ENCODE measurements at places on chromosomes 12 and 14. TPM values are rescaled to one million over a fixed set of nuclear protein-coding genes. Genes with fewer than 3 reads are reported as not detected.

Gene LACRT
- total RNA-seq: not detected

Gene CD9
- total RNA-seq: 46.0 TPM

Gene OR6C2
- total RNA-seq: not detected

Gene MYL2
- 0.48 TPM for total RNA-seq

Gene PSME1
- total RNA-seq: 116 TPM

Gene ST8SIA1
- total RNA-seq: 14.4 TPM

Gene FSCB
- total RNA-seq: not detected

GRCh38 chr14:68254669-68255527 is 435.3 kb downstream of the RAD51B start:
- H3K36me3 ChIP-seq: no peaks in the 10 kb centered on the region
- peaks cover 22% of the 10 kb centered on the region for H3K4me1 ChIP-seq
- DNase-seq: no peak
- H3K27ac ChIP-seq: no peak overlapping the region
- H3K27me3 ChIP-seq: no peaks in the 10 kb centered on the region
- H3K4me3 ChIP-seq: no peak overlapping the region

GRCh38 chr12:75706786-75707605 is 195.6 kb upstream of the KRR1 start:
- peaks cover 18% of the 10 kb centered on the region for H3K4me1 ChIP-seq
- peak; percentile 81 for DNase-seq
- peak overlapping the region; percentile 61 for H3K27ac ChIP-seq
- H3K4me3 ChIP-seq: no peak overlapping the region

DNA sequence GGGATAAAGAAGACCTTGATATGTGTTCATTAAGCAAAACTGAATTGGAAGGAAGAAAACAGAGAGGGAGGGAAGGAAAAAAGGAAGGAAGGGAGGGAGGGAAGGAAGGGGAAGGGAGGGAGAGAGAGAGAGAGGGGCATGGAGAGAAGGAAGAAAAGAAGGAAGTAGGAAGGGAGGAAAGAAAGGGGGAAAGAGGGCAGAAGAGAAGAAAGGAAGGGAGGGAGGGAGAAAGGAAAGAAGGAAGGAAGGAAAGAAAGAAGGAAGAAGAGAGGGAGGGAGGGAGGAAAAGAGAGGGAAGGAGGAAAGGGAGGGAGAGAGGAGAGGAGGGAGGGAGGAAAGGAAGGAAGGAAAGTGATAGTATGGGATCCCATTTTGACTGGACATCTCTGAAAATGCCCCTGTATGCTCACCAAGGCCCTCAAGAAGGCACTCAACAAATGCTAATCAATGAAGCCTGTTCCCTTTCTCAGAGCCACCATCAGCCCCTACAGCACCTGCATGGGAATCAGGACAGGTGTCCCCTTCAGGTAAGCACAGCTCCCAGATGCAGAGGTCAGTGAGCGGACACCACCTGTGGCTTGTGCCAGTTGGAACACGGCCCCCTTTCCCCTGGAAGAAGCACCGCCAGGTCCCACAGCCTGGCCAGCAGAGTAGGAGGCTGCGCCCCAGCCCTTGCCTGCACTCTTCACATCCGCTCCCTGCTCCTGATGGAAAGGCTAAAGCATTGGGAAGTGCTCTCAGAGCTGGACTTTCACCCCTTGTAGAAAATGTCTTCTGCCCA is 161.4 kb upstream of the DIO3 start:
- H3K27me3 ChIP-seq: peaks cover 3% of the 10 kb centered on the region
- H3K36me3 ChIP-seq: no peaks in the 10 kb centered on the region
- no peaks in the 10 kb centered on the region for H3K4me1 ChIP-seq
- DNase-seq: no peak
- no peak overlapping the region for H3K27ac ChIP-seq
- H3K4me3 ChIP-seq: no peak overlapping the region

DNA sequence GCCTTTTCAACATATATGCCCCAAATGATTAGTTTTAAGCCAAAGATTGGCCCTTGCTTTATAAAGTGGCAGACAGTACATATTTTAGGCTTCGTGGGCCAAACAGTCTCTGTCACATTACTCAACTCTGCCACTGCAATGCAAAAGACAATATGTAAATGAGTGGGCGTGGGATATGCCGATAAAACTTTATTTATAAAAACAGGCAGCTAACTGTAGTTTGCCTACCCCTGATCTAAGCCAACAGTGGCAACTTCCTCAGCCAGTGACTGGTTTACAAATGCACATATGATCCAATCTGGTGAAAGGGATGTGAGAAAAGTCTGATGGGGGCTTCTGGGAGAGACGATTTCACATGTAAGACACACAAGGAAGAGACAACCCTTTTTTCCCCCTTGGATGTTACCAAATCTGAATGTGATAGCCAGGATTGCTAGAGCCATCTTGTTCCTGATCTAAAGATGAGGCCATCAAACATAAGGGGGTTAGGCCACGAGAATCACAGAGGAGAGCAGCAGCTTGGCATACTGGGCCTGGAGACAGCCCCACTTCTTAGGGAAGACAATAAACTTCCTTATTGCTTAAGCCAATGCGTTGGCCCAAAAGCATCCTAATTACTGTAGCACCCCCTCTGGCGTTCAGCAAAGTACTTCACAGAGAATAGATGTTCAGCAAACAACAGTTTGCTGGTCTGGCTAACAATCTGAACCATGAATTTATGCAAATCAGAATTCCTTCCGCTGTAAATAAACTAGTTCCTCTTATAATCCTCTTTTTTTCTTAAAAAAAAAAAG is 75.2 kb upstream of the TMCC3 start:
- DNase-seq: peak; percentile 20
- H3K4me1 ChIP-seq: no peaks in the 10 kb centered on the region

- no peak overlapping the region for H3K27ac ChIP-seq
- DNase-seq: no peak
- H3K4me3 ChIP-seq: no peak overlapping the region
- H3K36me3 ChIP-seq: peaks cover 8% of the 10 kb centered on the region
These were observed 1.5 kb upstream of the EP400 start for GRCh38 chr12:131948166-131948712.

DNA sequence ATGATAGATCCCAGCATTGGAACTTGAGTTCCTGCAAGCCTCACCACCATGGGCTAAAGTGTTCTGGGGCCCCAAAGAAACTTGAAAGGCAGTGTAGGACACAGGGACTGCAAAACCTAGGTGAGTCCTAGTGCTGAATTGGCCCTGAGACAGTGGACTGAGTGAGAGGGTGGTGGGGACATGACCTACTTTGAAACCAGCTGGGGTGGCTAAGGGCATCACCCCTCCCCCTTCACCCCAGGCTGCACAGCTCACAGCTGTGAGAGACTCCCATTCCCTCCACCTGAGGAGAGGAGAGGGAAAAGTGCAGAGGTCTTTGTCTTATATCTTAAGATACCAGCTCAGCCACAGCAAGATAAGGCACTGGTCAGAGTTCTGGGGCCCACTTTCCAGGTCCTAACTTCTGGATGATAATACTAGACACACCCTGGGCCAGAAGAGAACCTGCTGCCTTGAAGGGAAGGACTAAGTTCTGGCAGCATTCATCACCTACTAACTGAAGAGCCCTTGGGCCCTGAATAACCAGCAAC is 62.5 kb downstream of the MAPKAPK5 start:
- H3K27ac ChIP-seq: no peak overlapping the region
- peaks cover 2% of the 10 kb centered on the region for H3K36me3 ChIP-seq
- no peaks in the 10 kb centered on the region for H3K27me3 ChIP-seq
- no peak for DNase-seq

- peak; percentile 7 for DNase-seq
- no peaks in the 10 kb centered on the region for H3K27me3 ChIP-seq
- H3K36me3 ChIP-seq: no peaks in the 10 kb centered on the region
- H3K27ac ChIP-seq: no peak overlapping the region
These were observed 22.8 kb upstream of the GARIN2 start for GRCh38 chr14:67166450-67166853.

DNA sequence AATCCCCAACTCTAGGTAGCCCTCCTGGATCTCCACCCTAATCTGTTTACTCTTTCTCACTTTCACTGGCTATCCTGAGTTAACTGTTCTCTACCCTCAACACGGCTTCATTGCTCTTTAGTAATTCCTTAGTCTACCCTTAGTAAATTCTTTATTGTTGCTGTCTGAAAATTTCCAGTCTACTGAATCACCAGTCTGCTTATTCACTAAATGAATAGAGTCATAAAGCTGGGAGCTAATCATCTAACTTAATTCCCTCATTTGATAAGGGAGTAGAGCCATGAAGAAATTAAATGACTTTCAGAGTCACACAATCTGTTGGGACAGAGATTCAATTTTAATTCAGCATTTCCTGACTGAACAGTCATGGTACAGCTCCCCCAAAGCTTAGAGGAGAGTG is 36.5 kb downstream of the YEATS4 start:
- H3K27ac ChIP-seq: peak overlapping the region; percentile 44
- no peak overlapping the region for H3K4me3 ChIP-seq
- no peaks in the 10 kb centered on the region for H3K27me3 ChIP-seq
- H3K36me3 ChIP-seq: no peaks in the 10 kb centered on the region

- H3K4me3 ChIP-seq: no peak overlapping the region
- H3K4me1 ChIP-seq: no peaks in the 10 kb centered on the region
- DNase-seq: no peak
These were observed 35.7 kb upstream of the DDX11 start for GRCh38 chr12:31037931-31038330.

DNA sequence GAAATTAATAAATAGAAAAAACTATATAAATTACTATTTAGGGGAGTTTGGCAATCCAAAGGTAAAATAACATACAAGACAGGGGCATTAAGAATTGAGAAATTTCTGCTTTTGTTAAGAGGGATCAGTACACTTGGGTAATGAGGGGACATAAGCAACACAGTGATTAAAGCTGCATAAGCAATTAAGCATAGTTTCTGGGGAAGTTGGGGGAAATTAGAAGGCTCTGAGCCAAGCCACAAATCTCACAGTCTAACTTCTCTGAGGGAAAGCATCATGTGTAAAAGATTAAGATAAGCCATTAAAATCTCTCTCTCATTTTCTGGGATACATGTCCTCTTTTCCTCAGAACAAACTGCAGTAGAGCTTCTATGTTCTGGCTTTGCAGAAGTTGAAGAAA is 533.9 kb upstream of the LRFN5 start:
- H3K4me1 ChIP-seq: no peaks in the 10 kb centered on the region
- no peak overlapping the region for H3K27ac ChIP-seq
- H3K27me3 ChIP-seq: no peaks in the 10 kb centered on the region
- DNase-seq: no peak

- H3K4me1 ChIP-seq: peaks cover 41% of the 10 kb centered on the region
- H3K27ac ChIP-seq: no peak overlapping the region
- no peak for DNase-seq
- no peak overlapping the region for H3K4me3 ChIP-seq
- no peaks in the 10 kb centered on the region for H3K27me3 ChIP-seq
- peaks cover 6% of the 10 kb centered on the region for H3K36me3 ChIP-seq
These were observed 22.1 kb downstream of the PSMC1 start for GRCh38 chr14:90278199-90279175.

DNA sequence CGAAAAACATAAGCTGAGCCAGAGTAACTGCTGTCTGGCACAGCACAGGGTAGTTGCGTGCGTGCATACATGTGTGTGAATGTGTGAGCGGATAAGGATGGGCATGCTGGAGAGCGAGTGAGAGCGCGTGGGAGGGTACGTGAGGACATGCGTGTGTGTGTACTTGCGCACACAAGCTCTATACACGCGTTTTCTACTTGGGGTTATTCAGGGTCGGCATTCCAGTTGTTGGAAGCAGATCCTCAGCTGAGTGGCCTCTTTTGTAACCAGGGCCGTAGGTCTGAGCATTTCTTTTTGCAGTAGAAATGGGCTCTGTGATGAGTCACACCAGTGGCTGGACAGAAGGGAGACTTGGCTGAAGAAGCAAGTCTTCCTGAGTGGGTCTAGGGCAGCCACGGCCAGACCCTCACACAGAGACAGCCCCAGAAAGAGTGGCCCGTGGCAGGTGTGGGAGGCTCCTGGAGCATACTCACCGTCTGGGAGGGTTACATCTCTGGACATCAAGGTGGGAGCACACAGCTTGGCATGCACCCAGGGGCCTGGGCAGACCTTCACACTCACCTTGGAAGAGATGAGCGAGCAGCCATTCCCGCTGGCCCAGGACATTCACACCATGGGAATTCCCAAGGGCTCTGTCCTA is 78.0 kb downstream of the LRRC74A start:
- no peaks in the 10 kb centered on the region for H3K27me3 ChIP-seq
- H3K4me3 ChIP-seq: peak overlapping the region; percentile 13
- peak overlapping the region; percentile 75 for H3K27ac ChIP-seq
- no peaks in the 10 kb centered on the region for H3K36me3 ChIP-seq
- peaks cover 21% of the 10 kb centered on the region for H3K4me1 ChIP-seq

GRCh38 chr12:62530596-62530995 is 64.0 kb downstream of the MON2 start:
- H3K4me3 ChIP-seq: no peak overlapping the region
- H3K4me1 ChIP-seq: no peaks in the 10 kb centered on the region
- no peak overlapping the region for H3K27ac ChIP-seq
- peaks cover 14% of the 10 kb centered on the region for H3K36me3 ChIP-seq
- H3K27me3 ChIP-seq: no peaks in the 10 kb centered on the region
- peak; percentile 63 for DNase-seq

DNA sequence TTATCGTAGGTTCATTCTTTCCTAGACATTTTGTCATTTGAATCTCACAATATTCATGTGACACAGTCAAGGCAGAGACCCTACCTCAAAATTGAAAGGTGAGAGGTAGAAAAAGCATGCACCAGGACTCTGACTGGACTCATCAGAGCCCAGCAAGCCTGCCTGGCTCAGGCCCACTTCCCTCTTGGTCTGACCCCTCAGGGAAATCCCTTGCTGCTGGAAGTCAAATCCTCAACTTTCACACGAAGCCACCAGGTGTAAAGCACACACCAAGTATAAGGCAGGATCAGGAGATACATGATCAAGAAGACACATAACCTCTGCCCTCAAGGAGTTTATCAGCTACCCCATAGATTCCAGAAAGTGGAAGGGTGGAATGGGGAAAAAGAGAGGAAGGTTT is 18.8 kb downstream of the NIN start:
- H3K36me3 ChIP-seq: no peaks in the 10 kb centered on the region
- DNase-seq: no peak
- peaks cover 10% of the 10 kb centered on the region for H3K4me1 ChIP-seq

DNA sequence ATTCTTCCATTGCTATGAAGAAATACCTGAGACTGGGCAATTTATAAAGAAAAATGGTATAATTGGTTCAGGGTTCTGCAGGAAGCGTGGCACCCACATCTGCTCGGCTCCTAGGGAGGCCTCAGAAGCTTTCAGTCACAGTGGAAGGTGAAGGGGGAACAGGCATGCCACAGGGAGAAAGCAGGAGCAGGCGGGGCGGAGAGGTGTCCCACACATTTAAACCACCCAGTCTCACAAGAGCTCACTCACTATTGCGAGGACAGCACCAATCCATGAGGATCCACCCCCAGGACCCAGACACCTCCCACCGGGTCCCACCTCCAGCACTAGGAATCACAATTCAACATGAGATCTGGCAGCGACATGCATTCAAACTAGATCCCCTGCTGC is 56.0 kb upstream of the C14orf180 start:
- H3K4me3 ChIP-seq: no peak overlapping the region
- no peak overlapping the region for H3K27ac ChIP-seq
- no peaks in the 10 kb centered on the region for H3K27me3 ChIP-seq
- no peaks in the 10 kb centered on the region for H3K4me1 ChIP-seq
- DNase-seq: no peak

GRCh38 chr12:123657211-123657610 is 13.7 kb upstream of the TCTN2 start:
- DNase-seq: no peak
- H3K4me1 ChIP-seq: peaks cover 16% of the 10 kb centered on the region
- H3K4me3 ChIP-seq: no peak overlapping the region
- H3K27ac ChIP-seq: no peak overlapping the region
- peaks cover 19% of the 10 kb centered on the region for H3K36me3 ChIP-seq

Data from astrocyte (in vitro differentiated cells and primary cell).